Activated B cell treated with CpG ODN at 0.5 μM for 24 hours (primary cell): ENCODE measurements at places on chromosomes 2 and 18. TPM values are rescaled to one million over a fixed set of nuclear protein-coding genes. Genes with fewer than 3 reads are reported as not detected.

Gene FOXI3
- total RNA-seq: not detected in 2 replicates

- DNase-seq: no peak
Observed at GRCh38 chr2:148998831-148999200, 39.7 kb upstream of the LYPD6B start.

- DNase-seq: peak; percentile 4
Observed at GRCh38 chr2:239594019-239594771, 193.4 kb upstream of the HDAC4 start.

GRCh38 chr2:11417946-11418585, 47.9 kb downstream of the E2F6 start:
- no peak for DNase-seq

GRCh38 chr2:3037196-3038194, 340.1 kb downstream of the EIPR1 start:
- DNase-seq: no peak

DNA sequence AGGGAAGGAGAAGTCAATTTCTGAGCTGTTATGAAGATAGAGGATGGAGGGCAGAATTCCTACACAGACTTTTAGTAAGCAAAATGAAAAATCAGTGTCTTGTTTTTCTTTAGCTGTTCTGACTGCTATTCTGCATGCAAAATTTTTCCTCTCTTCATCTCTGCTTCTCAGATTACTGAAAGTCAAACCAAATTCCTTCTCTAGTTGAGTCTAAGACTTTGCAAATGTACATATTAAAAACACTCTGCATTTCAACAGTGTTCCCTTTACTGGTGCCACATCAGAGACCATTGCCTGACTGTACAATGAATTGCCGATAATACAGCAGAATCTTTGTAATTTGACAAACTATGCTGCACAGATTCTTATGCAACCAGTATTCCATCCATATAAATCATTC, 198.8 kb downstream of the EXOC6B start:
- no peak for DNase-seq

GRCh38 chr18:76822506-76823160, at the start of gene ZNF236:
Gene ZNF236 (plus strand): TSS chr18:76822557. CDS start chr18:76822608, 51 bp downstream.
- DNase-seq: peak; percentile 79

Gene TNS1
- total RNA-seq: 0.10 and 0.13 TPM in 2 replicates

DNA sequence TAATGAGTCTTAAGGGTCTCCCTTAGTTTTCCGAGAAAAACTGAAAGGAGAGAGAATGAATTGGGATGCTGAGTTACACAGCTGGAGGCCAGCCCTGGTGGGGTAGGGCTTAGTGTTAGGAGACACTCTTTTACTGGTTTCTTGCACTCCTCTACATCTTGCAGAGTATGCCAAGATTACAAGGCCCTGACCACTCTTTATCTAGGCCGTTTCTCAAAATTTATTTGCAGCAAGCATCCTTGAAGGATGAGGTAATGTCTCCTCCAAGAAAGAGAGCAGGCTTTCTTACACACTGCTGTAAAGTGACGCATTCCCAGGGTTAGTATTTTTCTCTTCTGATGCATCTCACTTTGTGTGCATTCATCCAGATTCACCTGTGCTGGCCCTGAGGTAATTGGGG, 166.2 kb downstream of the TDRD15 start:
- no peak for DNase-seq

- no peak for DNase-seq
Observed at GRCh38 chr18:68965817-68966216, 167.9 kb downstream of the CCDC102B start.

Gene ME2
- 58.2 and 63.5 TPM in 2 replicates for total RNA-seq

- no peak for DNase-seq
Observed at GRCh38 chr18:75467851-75468250, 40.3 kb upstream of the SMIM21 start.

DNA sequence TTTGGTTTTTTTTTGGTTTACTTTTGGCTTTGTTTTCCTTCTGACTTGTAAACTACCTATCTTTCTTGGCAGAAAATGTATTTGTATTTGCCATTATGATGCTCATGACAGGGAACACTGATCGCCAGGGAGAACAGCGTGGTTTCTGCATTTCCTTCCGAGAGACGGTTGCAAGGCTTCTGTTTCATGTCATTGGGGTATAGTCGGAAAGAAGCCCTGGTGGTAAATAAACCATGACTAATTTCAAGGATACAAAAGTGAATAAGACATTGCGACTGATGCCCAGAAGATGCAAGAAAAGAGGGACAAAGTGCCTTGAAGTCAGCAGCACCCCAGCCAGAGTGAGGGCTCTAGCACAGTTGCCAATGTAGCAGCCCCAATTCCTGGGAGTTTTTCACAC, 4.2 kb upstream of the CAPN14 start:
- DNase-seq: no peak

DNA sequence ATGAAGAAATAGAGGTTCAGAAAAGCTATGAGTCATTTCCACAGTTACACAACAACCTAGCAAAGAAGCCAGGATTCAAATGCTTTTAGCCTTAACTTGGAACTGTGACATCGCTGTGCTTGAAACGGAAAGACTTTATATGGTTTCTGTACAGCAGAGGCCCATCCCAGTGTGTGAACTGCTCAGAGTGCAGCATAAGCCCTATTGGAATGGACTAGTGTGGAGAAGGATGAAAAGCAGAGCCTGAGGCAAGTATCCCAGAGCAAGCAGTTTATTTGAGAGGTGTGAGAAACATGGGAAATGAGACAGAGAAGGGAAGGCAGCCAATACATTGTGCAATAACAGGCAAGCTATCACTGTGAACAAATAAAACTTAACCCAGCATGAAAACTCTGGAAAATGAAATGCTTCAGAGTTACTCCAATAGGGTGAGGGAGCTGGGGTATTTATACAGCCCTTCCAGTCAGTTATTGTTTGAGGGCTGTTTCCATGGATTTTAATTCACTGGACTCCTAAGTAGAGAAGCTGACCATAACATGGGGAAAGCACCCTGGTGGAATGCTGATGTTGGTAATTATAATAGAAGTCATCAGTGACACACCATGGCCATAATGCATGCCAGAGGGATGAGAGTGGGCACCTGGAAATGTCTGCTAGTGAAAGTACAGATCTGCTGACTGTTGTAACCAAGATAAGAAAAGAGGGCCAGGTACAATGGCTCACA, 254.0 kb upstream of the POU3F3 start:
- DNase-seq: no peak
